Dermis blood vessel endothelial cell (primary cell): ENCODE measurements at places on chromosomes 3 and 15.

DNA sequence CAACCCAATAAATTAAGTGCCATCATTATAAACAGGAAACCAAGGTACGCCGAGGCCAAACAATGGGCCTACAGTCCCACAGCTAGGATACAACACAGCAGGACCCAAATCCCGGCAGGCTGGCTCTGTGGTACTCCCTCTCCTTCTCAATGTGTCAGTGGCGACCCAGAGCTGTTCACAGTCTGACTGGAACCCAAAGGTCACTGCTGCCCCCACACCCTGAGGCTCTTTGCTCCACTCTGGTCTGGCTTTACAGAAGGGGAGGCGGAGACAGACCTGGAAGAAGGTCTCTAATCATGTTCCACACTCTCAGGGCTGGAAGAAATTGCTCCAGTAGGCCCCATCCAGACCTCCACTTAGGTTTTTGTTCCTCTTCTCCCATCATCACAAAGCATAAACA is 48.5 kb upstream of the LMCD1 start:
- DNase-seq = no peak

GRCh38 chr15:99135194-99135593 is 30.3 kb downstream of the SYNM start:
- DNase-seq = peak; percentile 46

GRCh38 chr15:29676961-29677402 is 145.3 kb downstream of the TJP1 start:
- peak; percentile 51 for DNase-seq

DNA sequence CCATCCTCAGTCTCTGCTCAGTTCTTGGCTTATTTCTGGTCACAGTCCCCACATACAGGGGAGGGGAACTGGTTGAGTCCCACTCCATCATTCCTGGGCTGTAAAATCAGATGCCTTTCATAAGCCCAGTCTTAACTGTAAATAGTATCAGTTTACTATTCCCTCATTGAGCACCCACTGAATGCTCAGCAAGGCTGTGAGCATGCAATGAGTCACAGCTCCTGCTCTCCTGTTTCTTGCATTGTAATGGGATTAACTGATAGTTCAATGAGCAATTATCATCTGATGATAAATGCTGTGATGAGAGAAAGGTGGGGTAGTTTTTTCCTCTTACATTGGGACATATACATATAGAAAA is 113.6 kb upstream of the TPM1 start:
- peak; percentile 59 for DNase-seq

- DNase-seq = no peak
These were observed 106.8 kb downstream of the WNT7A start for GRCh38 chr3:13772885-13773745.

GRCh38 chr15:38455092-38455491 is 1.2 kb downstream of the FAM98B start:
- no peak for DNase-seq

- DNase-seq = no peak
These were observed 218.8 kb downstream of the MAGI1 start for GRCh38 chr3:65819896-65820295.

DNA sequence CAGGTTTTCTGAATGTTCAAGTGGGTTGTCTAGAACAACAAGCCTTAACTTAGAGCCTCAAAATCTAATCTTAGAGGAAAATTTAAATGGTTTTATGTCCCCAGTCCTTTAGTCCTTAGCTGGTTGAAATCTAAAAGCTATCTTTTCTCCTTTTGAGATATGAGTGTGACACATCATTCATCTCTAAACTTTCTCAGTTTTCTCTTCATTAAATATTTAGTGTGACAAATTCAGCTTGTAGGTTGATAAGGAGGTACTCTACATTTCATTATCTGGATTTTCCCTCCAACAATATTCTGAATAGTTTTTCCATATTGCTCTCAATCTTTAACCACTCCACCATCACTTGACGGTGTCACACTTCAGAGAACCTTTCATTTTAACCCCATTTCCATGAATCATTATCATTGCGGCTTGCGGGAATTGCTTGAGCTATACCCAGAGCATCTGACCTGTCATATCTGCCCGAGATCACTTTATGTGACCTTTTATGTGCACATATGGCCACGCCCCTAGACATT is 16.1 kb upstream of the ATP8B4 start:
- DNase-seq = no peak

GRCh38 chr3:46954178-46954577 is 22.4 kb downstream of the CCDC12 start:
- DNase-seq = no peak

DNA sequence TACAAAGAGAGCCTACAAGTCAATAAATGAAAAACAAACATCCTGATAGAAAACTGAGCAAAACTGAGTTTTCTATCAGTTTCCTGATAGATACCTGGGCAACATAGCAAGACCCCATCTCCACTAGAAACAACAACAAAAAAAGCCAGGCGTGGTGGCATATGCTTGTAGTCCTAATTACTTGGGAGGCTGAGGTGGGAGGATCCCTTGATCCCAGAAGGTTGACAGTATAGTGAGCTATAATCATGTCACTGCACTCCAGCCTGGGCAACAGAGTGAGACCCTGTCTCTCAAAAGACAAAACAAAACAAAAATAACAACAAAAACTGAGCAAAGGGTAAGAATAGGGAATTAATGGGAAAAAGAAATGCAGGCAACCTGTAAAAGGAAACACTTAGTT is 23.9 kb upstream of the UBE2E1 start:
- no peak for DNase-seq

- DNase-seq = no peak
These were observed 102.9 kb upstream of the CHRM5 start for GRCh38 chr15:33865416-33865815.

DNA sequence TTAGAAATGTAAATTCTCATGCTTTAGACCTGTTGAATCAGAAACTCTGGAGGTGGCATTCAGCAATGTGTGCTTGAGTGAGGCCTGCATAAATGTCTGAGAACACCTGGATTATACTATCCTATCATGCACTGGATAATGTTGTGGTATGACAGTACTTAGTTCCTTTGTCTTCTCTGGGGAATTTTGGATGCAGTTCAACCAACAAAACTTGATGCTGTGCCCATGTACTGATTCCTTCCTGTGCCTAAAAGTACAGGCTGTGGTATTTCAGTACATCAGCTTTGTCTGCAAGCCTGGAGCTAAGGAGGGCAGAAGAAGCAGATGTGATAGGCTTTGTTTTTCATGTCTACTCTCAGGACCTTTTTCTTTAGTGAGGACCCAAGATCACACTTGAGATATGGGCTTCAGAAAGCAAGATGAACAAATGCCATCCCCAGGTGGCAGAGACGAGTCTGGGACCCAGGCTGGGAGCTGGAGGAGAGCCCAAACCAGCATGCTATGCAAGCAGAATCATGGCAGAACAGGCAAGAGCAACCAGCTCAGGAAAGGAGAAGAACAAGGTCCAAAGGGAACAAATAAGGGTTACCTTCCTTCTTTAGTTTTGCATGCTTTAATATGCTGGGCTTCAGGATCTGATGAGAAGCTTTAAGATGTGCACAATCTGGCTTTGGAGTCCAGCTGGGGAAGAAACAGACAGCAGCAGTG is 124.7 kb downstream of the MYRIP start:
- DNase-seq = peak; percentile 36

- DNase-seq = no peak
These were observed 15.3 kb downstream of the TMEM266 start for GRCh38 chr15:76075046-76075445.

GRCh38 chr3:127423856-127424765 is 136.3 kb upstream of the PRR20G start:
- no peak for DNase-seq

GRCh38 chr15:25481208-25481859 is 42.5 kb upstream of the UBE3A start:
- no peak for DNase-seq

DNA sequence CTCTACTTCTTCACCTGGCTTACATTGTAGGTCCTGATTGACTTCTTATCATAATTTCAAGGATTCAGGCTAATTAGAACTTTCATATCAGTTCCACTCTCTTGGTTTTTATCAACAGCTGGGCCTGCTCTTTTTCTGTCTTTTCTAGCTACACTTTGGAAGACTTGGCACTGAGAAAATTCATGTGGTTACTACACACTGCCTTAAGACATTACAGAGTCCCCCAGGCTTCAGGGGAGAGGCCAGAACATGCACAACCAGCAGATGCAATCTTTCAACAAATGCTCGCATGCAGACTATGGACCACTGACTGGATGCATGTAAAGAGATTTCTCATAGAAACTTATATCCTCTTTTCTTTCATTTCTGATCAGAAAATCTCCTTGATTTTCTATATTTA is 423.5 kb downstream of the TUSC7 start:
- no peak for DNase-seq

- peak; percentile 43 for DNase-seq
These were observed 35.0 kb upstream of the ABHD17C start for GRCh38 chr15:80660119-80660518.

DNA sequence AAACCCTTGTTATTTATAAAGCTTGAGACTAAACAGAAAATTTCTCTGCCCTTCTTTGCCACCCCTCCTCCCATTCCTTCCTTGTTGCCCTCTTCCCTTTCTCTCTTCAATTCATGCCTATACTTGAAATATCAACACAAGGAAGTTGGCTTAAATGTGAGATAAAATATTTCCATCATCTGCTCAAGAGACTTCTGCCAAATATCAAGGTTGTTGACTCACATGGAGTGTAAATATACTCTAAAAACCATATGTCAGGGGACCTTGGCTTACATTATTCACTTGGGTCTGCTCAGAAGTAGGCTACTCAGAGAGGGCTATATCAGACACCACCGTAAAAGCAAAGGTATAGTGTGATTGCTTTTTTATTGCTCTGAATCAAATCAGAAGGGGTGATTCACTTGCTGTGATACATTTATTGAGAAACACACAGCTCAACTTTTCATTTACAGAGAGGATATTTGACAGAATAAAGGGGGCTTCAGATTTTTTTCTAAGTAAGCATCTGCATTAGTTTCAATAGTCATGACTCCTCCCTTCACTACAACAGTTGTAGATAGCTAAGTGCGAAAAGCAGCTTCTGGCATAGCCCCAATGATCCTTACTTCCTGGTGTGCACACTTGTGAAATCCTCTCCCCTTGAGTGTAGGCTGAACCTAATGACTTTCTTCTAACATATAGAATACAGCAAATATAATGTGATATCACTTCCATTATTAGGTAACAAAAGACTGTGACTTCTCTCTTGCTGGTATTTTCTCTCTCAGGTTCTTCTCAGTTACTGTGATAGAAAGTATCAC is 386.2 kb downstream of the EFHB start:
- DNase-seq = no peak

- DNase-seq = no peak
These were observed 2.2 kb upstream of the CCR5 start for GRCh38 chr3:46368569-46368968.

GRCh38 chr15:60525341-60526039 is 46.5 kb upstream of the ICE2 start:
- no peak for DNase-seq

DNA sequence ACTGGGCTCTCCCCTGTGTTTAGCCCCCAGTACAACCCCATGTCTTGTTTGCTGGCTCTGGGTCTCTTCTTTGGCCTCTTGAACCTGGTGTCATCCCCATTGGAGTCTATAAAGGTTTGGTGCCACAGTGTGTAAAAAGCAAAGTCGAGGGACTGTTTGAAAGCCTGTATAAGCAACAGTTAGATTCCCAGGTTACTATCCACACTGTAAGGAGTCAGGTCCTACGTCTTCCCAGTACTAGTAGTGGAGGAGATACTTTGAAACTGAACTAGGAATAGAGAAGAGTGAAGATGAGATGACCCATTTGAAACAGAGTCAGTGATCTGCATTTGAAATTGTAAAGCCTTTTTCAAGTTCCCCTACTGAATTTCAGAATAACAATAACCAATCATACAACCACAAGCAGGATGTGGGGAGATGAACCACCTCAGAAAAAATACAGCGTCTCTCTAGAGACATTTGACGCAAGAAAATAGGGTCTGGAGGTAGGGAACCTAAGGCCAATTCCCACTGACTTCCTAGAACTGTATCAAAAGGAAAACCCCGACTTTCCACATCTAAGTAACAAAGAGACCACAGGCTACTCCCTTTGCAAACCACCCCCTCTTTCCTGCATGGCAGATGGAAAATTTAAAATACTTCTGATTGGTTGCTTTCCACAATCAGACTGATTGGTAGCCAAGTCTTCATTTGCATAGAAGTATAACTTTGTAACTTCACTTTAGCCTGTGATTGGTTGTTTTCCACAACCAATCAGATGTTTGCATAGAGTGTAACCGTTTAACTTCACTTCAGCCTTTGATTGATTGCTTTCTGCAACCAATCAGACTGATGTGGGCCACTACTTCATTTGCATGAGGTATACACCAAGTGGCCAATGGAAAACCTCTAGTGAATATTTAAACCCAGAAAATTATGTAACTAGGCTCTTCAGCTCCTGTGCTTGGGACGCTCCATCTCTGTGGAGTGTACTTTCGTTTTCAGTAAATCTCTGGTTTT is 49.9 kb upstream of the NEDD4 start:
- DNase-seq = no peak

GRCh38 chr3:157063926-157064325 is 96.0 kb downstream of the CCNL1 start:
- DNase-seq = no peak

DNA sequence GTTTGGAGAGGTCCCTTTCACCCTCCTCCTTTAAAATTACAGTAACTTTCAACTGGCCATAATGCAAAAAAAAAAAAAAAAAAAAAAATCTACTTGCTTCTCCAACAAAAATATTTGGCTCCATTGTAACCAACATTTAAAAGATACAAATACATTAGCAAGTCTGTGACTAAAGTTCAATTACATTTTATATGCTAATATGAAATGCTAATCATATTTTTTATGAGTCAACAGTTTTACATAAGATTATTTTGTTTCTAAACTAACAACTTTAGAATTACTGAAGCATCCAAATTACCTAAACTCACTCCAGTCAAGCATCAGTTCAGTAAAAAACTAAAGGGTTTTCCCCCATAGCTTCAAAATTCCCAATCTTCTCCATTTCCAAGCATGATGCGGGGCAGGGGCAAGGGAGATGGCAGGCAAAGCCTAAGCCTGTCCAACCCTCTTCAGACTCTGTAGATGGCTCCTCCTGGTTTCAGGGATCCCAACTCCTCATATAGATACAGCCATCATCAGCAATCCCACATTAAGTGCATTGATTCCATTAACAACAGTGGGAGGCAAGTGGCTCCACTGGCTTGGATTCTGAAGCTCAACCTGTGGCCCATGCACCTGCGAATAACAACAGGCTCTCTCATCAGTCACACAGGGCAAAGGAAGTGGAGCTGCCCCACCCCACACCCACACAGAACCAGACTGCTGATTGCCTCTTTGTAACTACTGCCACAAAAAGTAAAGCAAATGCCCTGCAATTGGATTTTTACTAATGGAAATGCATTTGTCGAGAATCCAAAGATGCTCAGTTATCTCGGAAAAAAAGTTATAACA is 15.0 kb downstream of the SFMBT1 start:
- DNase-seq = no peak
